ENCODE measurements at places on chromosomes 3 and 15. TPM values are rescaled to one million over a fixed set of nuclear protein-coding genes. Genes with fewer than 3 reads are reported as not detected.

MAP2K1 gene
- total RNA-seq = 39.5 TPM

DNA sequence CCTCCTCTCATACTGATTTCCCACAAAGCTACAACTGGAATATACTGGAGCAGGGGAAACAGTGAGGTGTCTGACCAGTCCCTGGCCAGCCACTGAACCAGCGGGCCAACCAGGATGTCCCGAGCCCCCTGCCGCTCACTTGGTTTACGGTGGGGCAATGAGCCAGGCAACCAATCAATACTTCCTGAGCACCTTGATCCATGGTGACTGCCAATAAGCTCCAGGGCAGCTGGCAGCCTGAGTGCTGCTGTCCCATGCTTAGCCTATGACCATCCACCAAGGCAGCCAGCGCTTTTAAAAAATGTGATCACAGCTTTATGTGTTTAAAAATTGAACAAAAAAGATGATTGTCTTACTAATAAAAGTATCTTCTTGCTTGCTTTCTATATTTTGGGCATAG lies 4.2 kb downstream of the SCN10A start:
- H3K27ac ChIP-seq = no peak overlapping the region
- no peak for DNase-seq
- no peaks in the 10 kb centered on the region for H3K27me3 ChIP-seq
- H3K36me3 ChIP-seq = no peaks in the 10 kb centered on the region
- no peaks in the 10 kb centered on the region for H3K4me1 ChIP-seq

DNA sequence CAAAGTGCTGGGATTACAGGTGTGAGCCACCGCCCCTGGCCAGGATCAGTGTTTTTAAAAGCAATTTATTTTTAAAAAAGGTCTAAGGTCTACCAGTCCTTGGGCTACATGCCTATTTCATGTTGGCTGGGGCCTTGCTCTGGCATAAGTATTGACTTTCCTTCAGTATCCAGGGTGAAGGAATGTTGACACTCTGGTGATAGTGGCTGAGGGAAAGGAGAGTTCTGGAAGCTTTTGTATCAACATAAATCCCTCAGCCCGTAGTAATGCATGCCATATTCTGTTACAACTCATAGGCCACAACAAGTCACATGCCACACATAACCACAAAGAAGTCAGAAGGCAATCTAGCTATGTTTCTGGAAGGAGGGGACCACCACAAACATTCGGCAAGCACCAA lies 273.9 kb downstream of the ROBO2 start:
- H3K27ac ChIP-seq = no peak overlapping the region
- no peak for DNase-seq
- H3K4me3 ChIP-seq = no peak overlapping the region
- H3K27me3 ChIP-seq = no peaks in the 10 kb centered on the region

- no peaks in the 10 kb centered on the region for H3K27me3 ChIP-seq
- no peaks in the 10 kb centered on the region for H3K36me3 ChIP-seq
Measured at GRCh38 chr3:12938258-12938711, 96.9 kb upstream of the RPL32 start.

- H3K27me3 ChIP-seq = no peaks in the 10 kb centered on the region
- peaks cover 22% of the 10 kb centered on the region for H3K4me1 ChIP-seq
- no peak overlapping the region for H3K27ac ChIP-seq
- peak; percentile 65 for DNase-seq
- no peak overlapping the region for H3K4me3 ChIP-seq
Measured at GRCh38 chr3:72152551-72153476, 367.9 kb upstream of the PROK2 start.

DNA sequence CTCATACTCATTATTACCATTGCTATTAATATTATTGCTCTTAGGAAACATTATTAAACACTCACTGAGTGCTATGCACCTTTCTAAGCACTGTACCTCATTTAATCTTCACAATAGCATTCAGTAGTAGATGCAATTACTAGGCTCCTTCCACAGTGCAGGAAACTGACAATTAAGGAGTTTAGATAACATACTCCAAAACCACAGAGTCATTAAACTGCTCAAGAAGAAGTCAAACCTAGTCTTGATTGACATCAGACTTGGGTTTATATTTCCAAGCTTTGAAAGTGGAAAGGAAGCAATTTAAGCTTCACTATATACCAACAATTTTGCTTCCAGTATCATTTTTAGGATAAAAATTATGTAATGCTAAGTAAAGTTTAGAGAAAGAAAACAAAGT lies 490.1 kb upstream of the ARRDC4 start:
- no peak for DNase-seq
- no peak overlapping the region for H3K27ac ChIP-seq
- no peaks in the 10 kb centered on the region for H3K36me3 ChIP-seq
- H3K27me3 ChIP-seq = no peaks in the 10 kb centered on the region

DNA sequence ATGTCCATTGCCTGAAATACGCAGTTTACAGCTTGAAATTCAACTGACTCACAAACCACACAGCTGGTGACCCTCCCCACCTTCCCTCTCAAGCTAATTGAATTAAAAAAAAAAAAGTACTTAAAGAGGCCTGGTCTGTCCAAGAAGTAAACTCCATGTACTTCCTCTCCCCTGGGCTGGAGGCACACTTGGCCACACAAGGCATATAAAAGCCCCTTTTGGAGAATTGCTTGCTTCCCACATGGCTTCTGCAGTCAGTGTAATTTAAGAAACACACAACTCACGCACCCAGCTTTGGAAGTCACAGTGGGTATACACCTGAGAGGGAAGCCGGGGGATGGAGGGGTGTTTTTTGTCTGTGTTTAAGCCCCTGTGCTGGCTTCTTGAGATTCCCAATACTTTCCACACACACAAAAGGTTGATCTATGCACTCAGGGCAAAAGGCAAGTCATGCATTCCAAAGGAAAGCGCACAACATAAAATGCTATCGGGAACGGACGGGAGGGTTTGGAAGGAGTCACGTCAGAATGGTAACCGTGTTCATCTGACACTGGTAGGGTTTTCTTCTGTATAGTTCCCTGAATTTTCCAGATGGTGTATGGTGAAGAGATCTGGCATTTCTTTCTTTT lies 106.6 kb upstream of the ALDH1A3 start:
- H3K4me3 ChIP-seq = no peak overlapping the region
- no peaks in the 10 kb centered on the region for H3K4me1 ChIP-seq
- DNase-seq = no peak
- no peaks in the 10 kb centered on the region for H3K27me3 ChIP-seq
- H3K27ac ChIP-seq = no peak overlapping the region

STIMATE gene
- 21.4 TPM for total RNA-seq

- H3K27me3 ChIP-seq = no peaks in the 10 kb centered on the region
- H3K27ac ChIP-seq = no peak overlapping the region
- no peak overlapping the region for H3K4me3 ChIP-seq
- H3K36me3 ChIP-seq = no peaks in the 10 kb centered on the region
Measured at GRCh38 chr3:170528726-170529125, 57.1 kb downstream of the SLC7A14 start.

- no peak overlapping the region for H3K4me3 ChIP-seq
- H3K4me1 ChIP-seq = no peaks in the 10 kb centered on the region
- DNase-seq = no peak
- no peaks in the 10 kb centered on the region for H3K36me3 ChIP-seq
Measured at GRCh38 chr3:32937331-32937730, 14.1 kb upstream of the CCR4 start.

AGTR1 gene
- total RNA-seq = 53.4 TPM

NECTIN3 gene
- total RNA-seq = 9.1 TPM

SEMA7A gene
- total RNA-seq = 1.3 TPM
